Esophagus squamous epithelium (tissue), 5 donors: ENCODE measurements at places on chromosomes 7 and 10.

DNA sequence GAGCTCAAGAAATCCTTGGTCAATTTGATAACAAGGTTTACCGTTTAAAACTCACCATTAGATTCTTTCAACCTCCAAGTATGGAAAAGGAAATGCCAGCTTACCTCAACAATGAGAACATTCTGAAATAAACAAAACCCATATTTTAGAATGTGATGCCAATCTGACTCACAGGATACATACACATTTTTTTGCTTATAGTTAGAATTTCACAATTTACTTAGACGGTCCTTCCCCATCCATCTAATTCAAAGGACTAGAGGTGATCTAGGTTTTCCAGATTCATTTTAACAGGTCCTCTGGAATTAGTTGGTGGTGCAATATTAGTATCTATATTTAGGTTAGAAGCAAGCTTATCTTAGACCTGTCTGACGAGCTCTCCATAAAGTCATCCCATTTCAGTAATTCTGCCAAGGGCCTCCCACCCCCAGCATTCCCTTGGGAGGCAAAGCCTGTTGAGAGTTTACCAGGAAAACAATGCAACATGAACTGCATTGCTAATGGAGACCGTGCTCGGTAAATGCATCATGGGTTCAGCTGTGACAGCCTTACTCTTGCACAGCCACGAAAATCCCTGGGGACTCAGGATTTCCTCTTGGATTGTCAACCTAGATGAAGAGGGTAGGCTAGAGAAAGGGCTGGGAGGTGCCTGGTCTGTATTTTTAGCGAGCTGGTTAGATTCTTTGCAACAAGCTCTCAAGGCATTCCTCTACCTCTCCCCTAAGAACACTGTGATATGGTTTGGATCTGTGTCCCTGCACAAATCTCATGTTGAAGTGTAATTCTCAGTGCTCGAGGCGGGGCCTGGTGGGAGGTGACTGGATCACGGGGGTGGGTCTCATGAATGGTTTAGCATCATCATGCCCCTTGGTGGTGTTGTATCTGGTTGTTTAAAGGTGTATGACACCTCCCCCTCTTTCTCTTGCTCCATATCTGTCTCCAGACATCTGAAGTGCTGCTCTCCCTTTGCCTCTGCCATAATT lies 93.8 kb downstream of the PRTFDC1 start:
- no peak for DNase-seq

DNA sequence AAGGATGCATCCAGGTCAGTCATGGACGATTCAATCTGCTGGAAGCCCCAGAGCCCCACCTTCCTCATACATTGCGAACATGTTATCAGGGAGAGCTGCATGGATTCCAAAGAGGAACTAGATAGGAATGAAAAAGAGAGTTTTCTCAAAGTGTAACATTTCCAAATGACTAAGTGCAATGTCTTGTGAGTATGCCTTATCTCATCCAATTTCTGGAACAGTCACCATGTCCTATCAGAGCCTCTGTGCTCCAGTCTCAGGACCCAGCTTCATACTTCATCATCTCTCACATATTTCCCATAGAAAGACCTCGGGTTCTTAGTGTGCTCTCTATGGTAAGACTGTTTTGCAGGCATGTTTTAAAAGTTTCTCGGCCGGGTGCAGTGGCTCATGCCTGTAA lies 26.8 kb downstream of the ZC3HC1 start:
- DNase-seq: no peak

- DNase-seq: no peak
Observed at GRCh38 chr7:82017334-82017943, 247.6 kb upstream of the HGF start.

- no peak for DNase-seq
Observed at GRCh38 chr10:50550291-50550839, 73.4 kb downstream of the SGMS1 start.

DNA sequence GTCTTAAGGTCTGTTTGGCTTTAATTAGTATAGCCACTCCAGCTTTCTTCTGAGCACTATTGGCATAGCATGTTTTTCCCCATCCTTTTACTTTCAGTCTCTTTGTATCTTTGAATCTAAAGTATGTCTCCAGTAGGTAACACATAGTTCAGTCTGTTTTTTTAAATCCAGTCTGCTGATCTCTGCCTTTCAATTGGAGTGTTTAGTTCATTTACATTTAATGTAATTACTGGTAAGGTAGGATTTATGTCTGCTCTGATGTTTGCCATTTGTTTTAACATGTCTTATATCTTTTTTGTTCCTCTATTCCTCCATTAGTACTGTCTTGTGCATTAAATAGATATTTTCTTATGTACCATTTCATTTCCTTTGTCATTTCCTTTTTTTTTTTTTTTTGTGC lies 72.5 kb downstream of the EXOC6 start:
- no peak for DNase-seq
